ENCODE measurements at places on chromosomes 12 and 14.

GRCh38 chr14:71833476-71833875 lies 98.8 kb upstream of the RGS6 start:
- DNase-seq, result no peak

GRCh38 chr12:53190108-53190729 lies 9.5 kb upstream of the CSAD start:
- DNase-seq, result no peak

DNA sequence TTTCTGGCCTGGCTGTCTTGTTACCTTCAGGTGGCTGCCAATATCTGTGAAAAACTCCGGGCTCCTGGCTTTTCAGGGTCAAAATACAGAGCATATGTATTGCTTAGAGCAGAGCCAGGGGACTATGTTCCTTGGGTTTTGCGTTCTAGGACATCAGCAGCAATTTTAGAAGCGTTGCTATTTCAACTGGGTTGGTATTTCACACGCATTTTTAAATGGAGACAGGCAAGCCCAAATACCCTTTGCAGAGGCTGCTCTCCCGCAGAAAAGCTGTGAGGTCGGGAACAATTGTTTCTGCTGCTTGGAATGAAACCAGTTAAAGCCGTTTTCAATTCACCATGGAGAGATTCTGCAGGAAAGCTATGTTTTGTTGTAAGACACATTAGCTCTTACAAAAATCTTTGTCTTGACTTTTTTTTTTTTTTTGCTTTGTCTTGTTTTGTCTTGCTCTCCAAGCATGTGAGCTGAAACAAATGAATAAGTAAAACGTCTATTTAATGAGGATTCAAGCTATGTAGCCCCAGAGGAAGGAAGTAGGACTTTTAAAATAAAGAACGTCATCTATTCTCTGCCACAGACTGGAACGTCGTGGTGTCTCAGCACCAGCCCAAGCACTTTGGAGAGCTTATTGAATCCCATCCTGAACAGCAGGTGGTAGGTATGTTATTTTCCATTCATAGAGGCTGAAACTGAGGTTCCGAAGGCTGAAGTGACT lies 181.0 kb upstream of the TBX3 start:
- no peak for DNase-seq

- DNase-seq, result no peak
Measured at GRCh38 chr14:51044961-51045360, 49.9 kb downstream of the TRIM9 start.

GRCh38 chr12:1003600-1004271 lies 12.7 kb downstream of the ERC1 start:
- no peak for DNase-seq

GRCh38 chr12:46942579-46942978 lies 116.8 kb upstream of the SLC38A4 start:
- DNase-seq, result no peak

- no peak for DNase-seq
Measured at GRCh38 chr14:102798926-102799325, 21.7 kb downstream of the TRAF3 start.

GRCh38 chr12:120500581-120500980 lies 4.7 kb downstream of the DYNLL1 start:
- no peak for DNase-seq

GRCh38 chr14:67749341-67750084 lies 47.8 kb downstream of the RDH12 start:
- DNase-seq, result no peak

DNA sequence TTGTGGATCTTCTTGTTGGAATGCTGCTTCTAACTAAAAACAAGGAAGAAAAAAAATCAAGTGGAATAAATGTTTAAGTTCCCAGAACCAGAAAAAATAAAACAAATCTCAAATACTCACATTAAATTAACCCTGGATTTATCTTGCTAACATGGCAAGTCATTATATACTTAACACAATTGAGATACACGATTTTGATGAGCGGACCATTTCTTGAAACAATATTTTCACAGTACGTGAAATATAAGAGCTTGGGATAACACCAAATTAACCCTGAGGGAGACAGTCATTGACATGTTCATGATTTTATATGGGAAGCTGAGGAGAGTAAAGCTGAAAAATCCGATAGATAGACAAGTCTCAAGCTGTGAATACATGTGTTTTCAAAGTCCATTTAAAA lies 128.6 kb downstream of the PTCSC3 start:
- no peak for DNase-seq

DNA sequence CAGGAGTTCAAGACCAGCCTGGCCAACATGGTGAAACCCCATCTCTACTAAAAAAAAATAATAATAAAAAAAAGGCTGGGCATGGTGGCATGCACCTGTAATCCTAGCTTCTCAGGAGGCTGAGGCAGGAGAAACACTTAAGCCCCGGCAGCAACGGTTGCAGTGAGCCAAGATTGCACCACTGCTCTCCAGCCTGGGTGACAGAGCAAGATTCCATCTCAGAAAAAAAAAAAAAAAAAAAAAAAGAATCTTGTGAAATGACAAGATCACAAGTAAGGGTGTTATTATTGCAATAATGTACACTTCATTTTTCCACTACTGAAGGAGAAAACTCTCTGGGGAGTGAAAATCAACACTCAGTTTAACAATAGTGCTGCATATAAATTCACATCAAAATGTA lies 8.8 kb upstream of the PTGR2 start:
- DNase-seq, result no peak

DNA sequence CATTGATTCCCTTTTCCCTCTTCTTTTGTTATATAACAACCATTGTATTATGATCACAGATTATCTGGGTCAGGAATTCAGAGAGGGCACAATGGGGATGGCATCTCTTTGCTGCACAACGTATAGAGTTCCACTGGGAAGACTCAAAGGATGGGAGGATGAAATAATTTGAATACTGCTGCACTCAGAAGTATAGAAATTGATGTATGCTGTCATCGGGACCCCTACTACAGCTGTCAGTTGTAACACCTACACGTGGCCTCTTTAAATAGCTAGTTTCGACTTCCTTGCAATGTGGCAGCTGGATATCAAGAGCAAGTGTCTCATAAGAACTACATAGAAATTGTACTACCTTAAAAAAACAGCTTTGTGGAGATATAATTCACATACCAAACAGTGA lies 408.1 kb downstream of the PDZRN4 start:
- DNase-seq, result no peak

DNA sequence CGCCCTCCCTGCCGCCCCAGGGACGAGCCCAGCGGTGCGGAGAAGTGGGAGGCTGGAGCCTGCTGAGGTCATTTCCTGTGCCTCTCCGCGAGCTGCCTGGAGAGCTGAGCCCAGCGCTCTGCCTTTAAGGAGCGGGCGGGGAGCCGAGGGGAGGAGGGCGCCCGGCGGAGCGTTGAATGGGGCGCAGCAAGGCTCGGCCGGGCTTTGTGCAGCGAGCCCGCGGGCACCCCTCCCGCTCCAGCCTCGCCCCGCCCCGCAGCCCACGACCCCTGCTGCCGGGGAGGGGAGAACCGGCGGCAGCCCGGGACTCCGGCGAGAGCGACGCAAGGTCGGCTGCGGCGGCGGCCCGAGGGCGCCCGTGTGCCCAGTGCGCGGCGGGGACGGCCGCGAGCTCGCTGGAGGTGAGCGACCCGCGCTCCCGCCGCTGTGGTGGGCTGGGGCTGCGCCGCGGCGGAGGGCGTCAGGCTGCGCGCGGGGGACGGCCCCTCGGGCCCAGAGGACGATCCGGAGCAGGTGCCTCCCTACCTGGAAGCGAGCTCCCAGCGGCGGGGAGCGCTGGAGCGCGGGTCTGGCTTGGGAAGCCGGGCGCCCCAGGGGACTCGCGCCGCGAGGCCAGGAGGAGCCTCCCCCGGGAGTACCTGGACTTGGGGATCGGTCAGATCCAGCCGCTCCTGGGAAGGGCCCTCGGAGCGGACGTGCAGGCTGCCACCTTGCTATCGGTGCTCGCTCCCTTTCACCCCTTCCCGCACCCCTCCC lies at the start of gene PLEKHH1:
PLEKHH1 (plus strand) TSS at position 293 of the 756 bp plus-strand sequence. CDS start 8,578 bp downstream, outside the sequence.
- DNase-seq, result peak; percentile 78

DNA sequence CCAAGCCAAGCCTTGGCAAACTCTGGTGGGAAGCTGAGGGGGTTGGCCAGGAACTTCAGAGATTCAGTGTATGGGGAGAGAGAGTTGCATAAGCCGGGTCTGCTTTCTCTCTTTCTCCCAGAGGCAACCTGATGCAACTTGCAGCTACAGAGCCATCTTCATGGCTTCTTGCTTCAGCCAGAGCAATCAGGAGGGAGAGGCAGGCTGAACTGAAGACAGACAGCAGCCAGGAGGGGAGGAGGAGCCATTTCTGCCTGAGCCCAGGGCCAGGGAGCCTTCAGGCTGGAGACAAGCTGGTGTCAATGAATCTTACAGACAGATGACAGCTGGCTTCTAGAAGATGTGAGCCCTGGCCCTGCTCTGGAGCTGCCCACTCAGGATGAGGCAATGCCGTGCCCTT lies 18.7 kb downstream of the NPC2 start:
- DNase-seq, result no peak

DNA sequence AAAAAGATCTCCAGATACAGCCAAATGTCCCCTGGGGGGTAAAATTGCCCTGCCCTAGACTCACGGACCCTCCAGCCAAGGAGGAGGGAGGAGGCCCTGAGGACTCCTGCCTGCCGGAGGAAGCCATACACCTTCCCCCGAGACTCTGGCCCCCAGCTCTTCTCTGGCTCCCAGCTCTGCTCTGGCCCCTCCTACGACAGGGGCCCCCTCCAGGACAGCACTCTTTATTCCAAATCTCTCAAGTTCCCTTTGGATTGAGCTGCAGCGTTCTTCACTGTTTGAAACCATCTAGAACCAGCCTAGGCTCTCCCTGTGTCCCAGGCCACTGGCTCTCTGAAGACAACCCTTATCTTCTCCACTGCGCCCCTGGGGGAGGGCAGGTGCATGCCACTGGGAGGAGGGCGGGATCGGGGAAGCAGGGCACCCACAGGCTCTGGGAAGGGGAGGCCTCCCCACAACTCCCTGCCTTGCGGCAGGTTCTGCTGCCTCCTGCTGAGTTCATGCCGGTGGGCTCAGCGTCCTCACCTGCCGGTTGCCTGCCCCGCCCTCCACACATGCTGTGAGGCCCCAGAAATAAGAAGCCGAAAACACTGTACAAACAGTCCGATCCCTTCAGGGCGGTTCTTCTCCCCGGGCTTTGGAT lies 112.7 kb downstream of the DICER1 start:
- no peak for DNase-seq

DNA sequence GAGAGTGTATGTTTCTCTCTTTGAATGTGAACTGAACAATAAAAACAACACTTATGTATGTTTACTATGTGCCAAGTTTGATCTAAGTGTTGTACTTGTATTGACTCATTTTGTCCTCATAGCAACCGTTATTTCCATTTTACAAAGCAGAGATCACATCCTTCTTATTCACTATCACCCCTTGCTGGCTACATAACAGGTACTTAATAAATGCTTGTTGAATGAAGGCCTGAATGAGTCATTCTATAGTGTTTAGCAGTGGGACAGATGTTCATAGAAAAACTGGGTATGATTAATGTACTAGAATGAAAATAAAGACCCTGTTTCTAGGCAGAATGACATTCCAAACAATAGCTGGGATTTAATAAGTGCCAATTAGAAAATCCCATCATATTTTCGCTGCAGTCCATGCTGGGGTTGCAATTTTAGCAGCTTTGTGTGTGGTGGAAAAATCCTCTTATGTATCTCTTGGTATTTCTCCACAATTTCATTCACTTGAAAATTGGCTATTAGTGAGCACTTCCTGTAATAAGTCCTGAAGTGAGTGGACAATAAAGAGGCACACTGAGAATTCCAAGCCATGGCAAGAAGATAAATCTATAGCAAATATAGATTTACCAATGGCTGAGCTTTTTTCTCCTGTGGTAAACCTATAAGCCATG lies 86.0 kb downstream of the FAR2 start:
- no peak for DNase-seq

- no peak for DNase-seq
Measured at GRCh38 chr14:72783741-72784140, 110.2 kb downstream of the DPF3 start.

DNA sequence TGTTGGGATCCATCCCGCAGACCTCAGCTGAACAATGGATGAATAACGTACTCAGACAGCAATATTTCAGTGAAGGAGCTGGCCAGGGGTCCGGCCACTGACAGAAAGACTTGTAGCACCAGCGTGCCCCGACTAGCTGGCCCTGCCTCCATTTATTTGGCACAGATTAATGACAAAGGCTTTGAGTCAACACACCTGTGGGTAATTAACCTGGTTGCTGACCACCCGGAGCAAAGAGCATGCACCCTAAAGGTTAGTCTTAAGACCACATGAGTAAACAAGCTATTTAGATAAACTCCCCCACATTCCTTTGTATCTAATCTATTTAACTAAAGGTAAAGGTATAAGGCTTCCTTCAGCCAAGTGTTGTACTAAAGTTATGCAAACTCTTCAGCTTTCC lies 868.6 kb downstream of the LRFN5 start:
- no peak for DNase-seq

DNA sequence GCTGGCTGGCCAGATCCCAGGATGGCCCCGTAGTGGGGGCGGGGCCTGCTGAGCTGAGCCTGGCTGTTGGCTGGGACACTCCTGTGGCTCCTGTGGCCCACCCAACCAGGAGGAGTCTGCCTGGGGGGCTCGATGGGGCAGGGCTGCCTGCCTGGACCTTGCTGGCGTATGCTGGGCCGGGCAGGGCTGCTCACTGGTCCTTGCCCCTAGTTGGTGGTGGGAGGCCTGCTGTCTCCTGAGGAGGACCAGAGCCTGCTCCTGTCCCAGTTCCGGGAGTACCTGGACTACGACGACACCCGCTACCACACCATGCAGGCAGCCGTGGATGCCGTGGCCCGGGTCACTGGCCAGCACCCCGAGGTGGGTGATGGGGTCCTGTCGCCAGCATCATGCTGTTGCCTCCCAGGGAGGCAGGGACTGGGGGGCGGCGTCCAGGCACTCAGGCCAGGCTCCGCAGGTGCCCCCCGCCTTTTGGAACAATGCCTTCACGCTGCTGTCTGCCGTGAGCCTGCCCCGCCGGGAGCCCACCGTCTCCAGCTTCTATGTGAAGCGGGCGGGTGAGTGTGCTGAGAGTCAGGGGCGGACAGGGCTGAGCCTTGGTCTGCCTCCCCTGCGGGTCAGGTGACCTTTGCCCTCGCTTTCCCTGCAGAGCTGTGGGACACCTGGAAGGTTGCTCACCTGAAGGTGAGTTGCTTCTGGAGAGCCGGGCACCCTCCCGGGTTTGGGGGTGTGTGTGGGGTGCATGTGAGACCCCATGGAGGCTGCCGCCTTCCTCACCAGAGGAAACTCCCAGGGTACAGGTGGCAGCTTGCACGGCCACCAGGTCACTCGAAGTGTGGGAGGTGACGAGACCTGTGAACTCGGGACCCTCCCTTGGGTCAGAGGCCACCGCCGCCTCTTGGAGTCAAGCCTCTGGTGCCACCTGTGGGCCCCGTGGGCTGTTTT lies 3.4 kb downstream of the NOC4L start:
- DNase-seq, result no peak

DNA sequence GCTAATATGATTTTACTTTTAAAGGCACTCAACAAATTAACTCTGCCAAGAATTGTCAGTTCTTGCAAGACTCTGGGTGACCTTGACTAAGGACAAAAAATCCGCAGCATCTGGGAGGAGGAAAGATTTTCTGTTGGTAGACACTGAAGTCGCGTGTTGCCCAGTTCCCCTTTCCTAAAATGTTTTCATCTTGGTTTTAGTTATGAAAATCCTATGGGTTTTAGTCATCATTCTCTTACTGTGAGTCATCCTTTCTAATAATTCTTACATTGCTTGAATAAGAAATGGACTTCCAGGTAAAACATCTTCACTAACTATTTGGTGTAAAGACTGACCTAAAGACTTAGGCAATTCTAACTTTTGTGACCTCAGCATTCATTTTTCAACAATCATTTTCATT lies 9.1 kb downstream of the GSG1 start:
- no peak for DNase-seq
